ENCODE measurements at places on chromosomes 13 and 19.

- DNase-seq, result no peak
These were observed 76.9 kb downstream of the FOXO1 start for GRCh38 chr13:40589285-40590109.

GRCh38 chr13:98324105-98324504, 147.0 kb upstream of the RNF113B start:
- DNase-seq, result no peak

DNA sequence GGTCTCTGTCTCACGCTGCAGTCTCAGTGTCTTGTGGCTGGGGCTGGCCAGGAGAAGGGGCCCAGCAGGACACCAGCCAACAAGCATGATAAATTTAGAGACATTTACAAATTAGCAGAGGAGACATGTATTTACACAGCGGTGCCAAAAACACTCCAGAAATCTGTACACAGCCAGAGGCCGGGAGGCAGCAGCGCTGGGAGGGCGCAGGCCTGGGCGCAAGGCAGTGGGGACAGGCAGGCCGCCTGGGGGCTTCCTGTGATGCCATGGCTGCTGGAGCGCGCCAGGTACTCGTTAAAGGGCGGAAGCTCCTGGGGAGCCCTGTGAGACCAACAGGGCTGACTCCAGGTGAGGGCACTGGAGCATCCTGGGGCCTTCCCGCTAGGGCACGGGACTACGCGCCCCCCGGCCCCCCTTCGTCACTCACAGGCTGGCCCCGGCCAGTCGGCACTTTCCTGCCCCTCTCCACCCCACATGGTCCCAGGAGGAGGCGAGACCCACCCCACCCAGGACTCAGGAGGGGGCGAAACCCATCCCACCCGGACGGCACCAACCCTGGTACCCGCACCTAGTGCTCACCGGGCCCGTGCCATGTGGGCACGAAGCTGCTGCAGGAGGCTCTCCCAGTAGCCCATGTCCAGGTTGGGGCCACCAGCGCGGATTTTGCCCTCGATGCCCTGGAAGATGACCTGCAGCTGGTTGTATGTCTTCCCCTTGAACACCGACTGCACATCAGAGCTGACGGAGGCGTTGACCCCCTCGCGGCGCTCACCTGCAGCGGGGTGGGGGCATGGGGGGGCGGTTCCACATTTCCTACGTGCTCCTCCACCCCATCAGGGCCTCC, 7.4 kb upstream of the TBXA2R start:
- no peak for DNase-seq

DNA sequence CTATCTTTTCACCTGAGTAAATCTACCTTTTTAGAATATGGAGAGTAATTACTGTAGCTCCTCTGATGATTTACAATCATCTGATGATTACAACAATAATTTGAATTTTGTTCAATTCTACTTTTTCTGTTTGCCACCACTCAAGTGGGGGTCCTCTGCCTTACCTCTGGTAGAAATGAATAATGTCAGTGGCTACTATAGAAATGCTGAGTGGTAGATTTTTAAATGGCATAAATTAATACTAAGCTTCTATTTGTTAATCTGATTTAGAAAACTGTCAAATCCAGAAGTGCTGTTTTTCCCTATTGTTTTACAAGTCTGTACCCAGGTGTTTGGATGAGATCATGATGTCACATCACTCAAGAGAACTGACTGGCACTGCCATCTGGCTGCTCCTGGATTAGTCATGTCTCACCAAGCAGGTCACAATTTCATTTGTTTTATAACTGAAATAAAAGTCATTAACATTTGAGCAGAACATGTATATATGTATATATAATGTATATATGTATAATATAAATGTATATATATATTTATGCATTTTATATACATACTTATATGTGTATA, 494.8 kb downstream of the TBC1D4 start:
- no peak for DNase-seq

GRCh38 chr19:31255831-31256592, 93.2 kb downstream of the TSHZ3 start:
- DNase-seq, result no peak

- no peak for DNase-seq
These were observed 61.4 kb upstream of the URI1 start for GRCh38 chr19:29880498-29881081.

DNA sequence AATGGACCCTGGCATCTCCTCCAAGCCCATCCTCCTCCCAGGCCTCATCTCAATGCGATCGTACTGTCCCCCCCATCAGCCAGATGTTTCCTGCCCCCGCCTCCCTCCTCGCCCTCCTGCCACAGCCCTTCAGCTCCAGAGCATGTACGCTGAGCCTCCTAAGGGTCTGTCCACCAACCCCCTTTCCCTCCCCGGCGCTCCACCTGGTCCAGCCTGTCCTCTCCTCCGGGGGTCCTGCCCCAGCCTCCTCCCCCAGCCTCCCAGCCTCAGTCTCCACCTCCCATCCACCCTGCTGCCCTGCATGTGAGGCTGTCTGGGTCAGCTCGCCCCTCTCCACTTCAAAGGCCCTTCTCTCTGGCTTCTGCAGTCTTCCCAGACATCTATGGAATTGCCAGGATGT, 4.5 kb downstream of the SIRT2 start:
- no peak for DNase-seq

- no peak for DNase-seq
These were observed 32.8 kb downstream of the NFIX start for GRCh38 chr19:13028027-13028426.

DNA sequence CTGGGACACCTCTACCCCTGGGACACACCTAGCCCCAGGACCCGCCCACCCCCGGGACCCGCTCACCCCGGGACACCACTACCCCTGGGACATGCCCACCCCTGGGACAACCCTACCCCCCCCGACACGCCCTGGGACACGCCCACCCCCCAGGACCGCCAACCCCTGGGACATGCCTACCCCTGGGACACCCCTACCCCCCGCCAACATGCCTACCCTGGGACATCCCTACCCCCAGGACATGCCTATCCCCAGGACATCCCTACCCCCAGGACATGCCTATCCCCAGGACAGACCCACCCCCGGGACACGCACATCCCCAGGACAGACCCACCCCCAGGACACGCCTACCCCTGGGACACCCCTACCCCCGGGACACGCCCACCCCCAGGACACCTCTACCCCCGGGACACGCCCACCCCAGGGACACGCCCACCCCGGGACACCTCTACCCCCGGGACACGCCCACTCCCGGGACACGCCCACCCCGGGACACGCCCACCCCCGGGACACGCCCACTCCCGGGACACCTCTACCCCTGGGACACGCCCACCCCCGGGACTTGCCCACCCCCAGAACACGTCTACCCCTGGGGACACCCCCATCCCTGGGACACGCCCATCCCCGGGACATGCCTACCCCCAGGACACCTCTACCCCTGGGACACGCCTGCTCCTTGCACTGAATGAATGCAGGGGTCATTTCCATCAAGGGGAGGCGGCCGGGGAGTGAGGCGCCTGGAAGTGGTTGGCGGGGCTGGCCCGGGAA, 32.3 kb downstream of the ADPRHL1 start:
- no peak for DNase-seq

DNA sequence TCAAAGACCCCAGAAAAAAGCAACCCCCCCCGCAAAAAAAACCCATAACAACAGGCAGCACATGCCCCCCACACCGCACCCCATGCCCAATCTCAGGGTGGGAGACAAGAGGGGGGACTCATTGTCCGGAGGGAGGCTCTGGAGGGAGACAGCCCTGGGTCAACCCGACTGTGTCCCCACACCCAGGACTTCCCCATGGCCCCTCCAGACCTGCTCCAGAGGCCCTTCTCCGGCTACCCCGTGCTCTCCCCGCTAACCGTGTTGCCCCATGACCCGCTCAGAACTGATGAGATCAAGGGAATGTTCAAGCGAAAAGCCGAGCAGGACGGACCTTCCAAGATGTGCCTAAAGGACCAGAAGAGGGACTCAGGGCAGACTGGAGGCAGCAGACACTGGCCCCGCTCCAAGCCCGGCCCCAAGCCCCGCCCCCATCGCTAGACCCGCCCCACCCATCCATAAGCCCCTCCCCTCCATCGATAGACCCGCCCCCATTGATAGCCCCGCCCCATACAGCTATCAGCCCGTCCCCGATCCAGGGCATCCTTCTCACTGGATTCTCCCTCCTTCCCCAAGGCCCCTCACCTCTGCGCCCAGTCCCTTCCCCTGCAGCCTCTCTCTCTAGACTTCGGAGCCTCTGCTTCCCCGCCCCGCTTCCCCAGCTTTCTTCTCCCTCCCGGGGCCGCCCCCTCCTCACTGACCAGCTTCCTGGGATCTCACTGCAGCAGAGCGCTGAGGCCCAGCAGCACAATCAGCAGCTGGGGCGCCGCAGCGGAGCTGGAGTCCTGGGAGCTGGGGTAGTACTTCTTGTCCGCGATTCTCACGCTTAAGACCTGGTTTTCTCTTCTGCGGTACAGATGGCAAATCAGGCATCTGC, 2.2 kb downstream of the BST2 start:
- no peak for DNase-seq

All from right kidney (tissue), 9 donors.